Stimulated activated CD8-positive, alpha-beta memory T cell treated with anti-CD3 and anti-CD28 coated beads, Interleukin-4, amount 100 ng/mL, for 4 hours (primary cell): ENCODE measurements at places on chromosomes 6 and 20.

DNA sequence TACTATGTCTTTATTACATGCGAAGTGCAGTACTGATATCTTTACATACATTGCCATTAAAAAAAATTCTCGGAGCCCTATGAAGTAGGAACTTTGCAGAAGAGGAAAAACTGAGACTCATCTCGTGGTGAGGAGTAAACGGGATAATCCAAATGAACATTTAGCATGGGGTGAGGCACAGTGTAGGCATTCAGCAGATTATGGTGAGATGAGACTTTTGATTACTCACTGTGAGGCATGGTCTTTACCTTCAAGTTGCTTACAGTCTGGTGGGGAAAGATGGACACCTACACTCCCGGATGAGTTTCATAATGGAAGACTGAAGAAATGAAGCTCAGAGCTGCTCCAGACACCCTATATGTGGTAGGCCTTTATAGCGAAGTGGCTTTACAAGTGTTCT lies 1.4 kb downstream of the RPRD1B start:
- DNase-seq, result no peak

- no peak for DNase-seq
Observed at GRCh38 chr6:116004841-116005815, 55.6 kb downstream of the FRK start.

DNA sequence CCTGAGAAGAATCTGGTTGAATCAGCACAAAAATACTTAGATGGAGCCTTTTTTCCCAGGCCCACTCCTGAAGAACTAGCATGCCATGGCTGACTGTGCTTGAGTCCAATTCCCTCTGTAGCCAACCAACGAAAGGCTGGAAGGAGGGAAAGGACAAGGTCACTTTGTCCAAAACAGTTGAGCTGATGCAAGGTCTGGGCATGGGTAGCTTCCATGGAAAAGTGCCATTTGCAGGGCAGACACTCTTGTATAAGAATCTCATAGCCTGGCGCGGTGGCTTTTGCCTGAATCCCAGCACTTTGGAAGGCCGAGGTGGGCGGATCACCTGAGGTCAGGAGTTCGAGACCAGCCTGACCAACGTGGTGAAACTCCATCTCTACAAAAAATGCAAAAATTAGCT lies 125.0 kb upstream of the LGSN start:
- no peak for DNase-seq

- no peak for DNase-seq
Observed at GRCh38 chr6:154474648-154475428, 35.6 kb downstream of the CNKSR3 start.

DNA sequence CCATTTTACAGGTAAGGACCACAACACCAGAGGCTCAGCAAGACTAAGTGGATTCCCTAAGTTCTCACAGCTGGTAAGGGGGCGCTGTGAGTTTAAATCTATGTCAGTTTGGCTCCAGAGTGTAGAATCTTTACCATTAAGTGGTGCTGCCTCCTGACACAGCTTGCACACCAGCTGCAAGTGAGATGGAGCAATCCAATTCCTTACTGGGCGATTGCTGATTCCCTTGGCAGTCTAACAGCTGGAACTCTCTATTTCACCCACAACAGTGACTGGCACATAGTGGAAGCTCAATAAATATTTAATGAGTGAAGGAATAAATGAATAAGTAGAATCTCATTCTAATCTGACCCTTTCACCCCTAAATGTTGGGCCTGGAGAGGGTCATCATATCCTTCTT lies 176.7 kb downstream of the CLIC5 start:
- no peak for DNase-seq

DNA sequence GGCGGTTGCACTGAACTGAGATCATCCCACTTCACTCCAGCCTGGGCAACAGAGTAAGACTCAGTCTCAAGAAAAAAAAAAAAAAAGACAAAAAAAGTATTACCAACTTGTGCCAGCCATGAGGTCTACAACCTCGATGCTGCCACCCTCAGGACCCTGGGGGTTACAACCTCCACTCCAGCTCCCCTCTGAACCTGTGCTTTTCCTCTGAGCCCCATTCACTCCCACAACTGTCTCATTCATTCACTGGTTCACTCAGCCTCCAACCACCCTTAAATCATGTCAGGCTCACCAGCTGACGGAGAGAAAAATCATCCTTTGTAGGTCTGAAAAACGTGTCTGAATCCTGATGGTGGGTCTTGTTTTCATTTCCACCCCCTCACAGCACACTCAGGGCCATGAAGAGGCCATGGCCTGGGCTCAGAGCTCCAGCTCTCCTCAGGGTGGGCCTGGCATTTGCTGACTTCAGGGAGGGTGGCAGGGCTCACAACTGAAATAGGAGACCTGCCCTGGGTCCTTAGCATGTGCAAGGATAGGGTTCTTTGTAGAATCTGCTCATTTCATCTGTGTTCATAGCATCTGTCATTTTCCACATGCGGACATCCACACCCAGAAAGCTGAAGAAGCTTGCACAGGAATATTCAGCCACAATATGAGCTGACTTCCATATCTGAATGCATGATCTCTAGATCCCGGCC lies 1.9 kb upstream of the ULBP1 start:
- DNase-seq, result no peak

DNA sequence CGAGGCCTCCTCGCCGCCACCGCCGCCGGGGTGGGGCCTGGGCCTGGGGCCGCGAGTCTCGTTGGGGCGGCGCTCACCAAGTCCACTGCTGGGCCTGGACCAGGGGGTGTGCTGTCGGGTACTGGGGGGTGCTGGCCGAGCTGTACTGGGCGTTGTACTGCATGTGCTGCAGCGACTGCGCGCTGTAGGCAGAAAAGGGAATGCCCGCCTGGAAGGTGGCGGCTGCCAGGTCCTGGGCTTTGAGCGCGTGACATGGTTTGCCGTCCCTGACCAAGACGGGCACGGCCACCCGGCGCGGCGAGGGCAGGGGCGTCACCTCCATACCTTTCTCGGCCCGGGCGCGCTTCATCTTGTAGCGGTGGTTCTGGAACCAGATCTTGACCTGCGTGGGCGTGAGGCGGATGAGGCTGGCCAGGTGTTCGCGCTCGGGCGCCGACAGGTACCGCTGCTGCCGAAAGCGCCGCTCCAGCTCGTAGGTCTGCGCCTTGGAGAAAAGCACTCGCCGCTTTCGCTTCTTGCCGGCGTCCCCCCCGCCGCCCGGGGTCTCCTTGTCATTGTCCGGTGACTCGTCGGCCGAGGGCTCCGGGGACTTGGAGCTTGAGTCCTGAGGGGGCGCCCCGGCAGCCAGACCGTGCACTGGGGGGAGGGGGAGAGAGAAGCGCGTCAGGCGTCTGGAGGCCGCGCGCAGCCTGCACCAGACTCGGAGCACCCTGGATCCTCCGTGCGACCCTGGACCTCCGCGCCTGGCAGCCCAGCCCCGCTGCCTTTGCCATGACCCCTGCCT lies 1.8 kb downstream of the NKX2-2 start:
- no peak for DNase-seq

GRCh38 chr20:35134880-35135279 lies 12.3 kb downstream of the EDEM2 start:
- no peak for DNase-seq

GRCh38 chr6:129701721-129702455 lies 8.1 kb downstream of the ARHGAP18 start:
- DNase-seq, result no peak

DNA sequence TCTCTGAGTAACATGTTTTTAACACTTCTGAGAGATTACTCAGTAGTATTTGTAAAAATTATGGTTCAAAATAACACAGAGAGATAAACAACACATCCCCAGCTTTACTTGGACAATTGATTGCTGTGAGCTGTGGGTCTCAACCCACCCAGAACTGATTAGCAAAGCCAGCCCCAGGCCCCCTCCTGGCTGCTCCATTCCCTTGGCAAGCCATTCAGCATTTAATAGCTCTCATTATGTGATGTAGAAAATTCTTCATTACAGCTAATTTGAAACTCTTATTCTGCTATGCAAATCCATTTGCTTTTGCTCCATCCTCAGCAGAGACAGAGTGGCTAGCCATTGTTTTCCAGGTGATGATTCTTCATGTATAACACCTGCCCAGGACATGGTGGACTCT lies 16.6 kb upstream of the SIRT5 start:
- no peak for DNase-seq

- no peak for DNase-seq
Observed at GRCh38 chr6:160347259-160348222, 637 bp upstream of the SLC22A3 start.

DNA sequence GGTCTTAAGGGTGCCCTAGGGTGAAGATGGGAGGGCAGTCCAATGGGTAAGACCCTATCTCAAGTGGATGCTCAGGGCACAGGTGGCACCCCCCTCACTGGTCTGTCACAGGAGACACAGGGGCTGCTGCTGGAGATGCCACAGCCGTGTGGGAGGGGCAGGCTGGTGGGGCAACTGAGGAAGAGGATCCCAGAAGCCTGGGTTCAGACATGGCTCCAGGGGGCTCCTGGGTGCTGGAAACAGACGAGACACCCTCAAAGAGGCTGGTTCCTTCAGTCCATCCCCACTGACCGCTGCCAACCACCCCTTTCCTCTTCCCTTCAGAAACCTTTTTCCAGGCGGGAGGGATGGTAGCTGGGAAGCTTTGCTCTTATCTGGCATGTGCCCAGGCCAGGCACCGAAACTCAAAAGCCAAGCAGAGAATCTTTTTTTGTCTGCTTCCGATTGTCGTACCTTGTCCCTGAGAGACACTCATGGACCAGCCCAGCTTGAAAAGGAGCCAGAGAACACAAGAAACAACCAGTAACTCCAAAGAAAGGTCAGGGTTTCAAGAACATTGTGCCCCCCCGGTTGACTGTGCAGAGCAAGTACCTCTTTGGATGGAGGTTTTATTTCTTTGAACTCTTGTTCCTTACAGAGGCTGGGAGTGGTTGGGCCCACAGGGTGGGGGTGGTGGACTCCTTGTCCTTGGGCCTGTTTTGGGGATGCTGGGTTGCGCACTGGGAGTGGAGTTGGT lies 28.5 kb upstream of the EMILIN3 start:
- DNase-seq, result no peak

DNA sequence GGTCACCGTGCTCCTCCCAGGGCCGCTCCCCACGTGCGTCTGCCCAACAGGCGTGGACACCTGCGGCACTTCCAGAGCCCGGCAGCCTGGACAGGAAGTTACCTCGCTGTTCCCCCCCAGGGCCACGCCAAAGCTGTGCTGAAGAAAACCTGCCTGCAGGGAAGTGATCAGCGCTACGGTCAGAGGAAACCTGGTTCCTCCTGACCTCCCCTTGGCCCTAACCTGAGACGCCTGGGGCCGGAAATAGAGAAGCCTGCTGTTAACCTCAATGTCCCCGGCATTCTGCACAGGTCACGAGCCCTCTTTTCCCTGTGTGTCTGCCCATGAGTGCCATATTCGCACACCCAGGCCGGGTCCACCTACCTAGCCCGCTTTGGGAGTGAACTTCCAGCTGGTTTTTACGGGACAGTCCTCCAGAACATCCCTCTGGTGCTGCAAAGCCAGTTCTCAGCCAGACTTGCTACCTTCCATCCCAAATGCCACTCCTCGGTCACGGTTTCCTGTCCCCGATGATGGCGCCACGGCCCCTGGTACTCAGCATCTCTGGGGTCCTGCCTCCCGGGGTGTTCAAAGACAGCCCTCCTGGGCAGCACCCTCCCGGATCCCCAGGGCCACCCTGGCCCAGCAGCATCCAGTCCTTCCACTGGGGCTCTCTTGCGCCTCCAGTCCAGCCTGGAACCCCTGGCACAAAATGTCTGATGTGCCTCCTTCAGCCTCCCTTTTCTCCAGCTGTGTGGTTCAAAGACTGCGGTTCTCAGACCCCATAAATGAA lies 12.0 kb upstream of the IRF4 start:
- DNase-seq, result no peak

GRCh38 chr20:32536851-32537656 lies 48.1 kb downstream of the NOL4L start:
- no peak for DNase-seq

GRCh38 chr6:83976871-83977270 lies 56.7 kb upstream of the MRAP2 start:
- no peak for DNase-seq

GRCh38 chr20:36468149-36469000 lies 72.9 kb upstream of the MYL9 start:
- DNase-seq, result no peak

DNA sequence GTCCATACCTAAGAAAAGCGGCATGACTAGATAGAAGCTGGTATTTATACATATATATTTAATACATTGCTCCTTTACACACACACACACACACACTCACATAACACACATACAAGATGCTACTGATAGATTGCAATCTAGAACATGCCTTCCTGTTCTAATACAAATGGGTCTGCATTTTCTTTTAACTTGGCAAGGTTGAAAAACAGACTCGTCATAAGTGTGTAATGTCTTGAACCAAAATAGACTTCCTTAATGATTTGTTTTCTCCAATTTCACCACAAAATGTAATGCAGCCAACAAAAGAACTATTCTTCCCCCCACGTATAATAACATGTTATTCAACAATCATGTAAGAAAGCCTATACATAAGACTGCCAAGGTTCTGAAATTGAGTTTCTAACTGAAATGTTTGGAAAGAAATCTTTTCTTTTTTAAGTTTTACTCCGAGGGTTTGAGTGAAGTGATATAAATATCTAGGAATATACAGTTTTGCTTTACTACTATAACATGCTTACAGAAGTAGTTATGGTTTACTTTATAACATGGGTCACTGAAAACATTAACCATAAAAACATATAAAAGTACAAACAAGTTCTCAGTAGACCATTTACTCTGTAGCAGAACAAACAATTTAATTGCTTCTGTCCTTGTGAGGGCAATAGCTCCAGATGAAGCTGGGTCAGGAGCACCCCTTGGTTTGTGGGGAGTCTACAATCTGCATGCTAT lies 207.5 kb downstream of the FOXC1 start:
- no peak for DNase-seq

GRCh38 chr20:49444553-49444990 lies 37.9 kb downstream of the KCNB1 start:
- no peak for DNase-seq

DNA sequence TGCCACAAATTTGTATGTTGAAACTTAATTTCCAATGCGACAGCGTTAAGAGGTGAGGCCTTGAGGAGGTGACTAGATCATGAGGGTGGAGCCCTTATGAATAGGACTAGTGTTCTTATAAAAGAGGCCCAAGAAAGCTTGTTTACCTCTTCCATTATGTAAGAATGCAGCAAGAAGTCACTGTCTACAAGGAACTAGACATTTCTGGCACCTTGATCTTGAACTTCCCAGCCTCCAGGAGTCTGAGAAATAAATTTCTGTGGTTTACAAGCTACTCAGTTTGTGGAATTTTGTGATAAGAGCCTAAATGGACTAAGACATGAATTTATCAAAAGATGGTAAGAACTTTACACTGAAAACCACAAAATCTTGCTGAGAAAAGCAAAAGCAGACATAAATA lies 173.6 kb upstream of the SGK1 start:
- DNase-seq, result no peak

DNA sequence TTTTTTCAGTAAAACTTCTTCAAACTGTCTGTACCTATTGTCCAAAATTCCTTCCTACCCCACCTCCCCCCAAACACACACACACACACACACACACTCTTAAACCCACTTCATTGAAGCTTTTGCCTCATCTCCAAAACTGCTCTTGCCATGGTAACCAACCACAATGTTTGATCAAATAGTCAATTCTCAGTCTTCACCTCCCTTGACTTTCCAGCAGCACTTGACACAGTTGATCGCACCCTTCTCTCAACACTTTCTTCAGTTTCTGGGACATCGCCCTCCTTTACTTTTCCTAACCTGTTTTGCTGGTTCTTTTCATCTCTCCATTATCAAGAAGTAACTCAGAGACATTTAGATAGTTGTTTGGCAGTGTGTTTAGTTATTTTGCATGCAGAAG lies 71.5 kb upstream of the COL21A1 start:
- no peak for DNase-seq

GRCh38 chr20:62823688-62824475 lies 7.0 kb downstream of the COL9A3 start:
- DNase-seq, result no peak

GRCh38 chr20:24842918-24843715 lies 106.0 kb upstream of the CST7 start:
- no peak for DNase-seq
